Activated CD4-positive, alpha-beta T cell treated with anti-CD3 and anti-CD28 coated beads, Interleukin-2, amount 10 ng/mL, durations not matched to agents 7 days and 5 days (primary cell): ENCODE measurements at places on chromosomes 6 and 20. TPM values are rescaled to one million over a fixed set of nuclear protein-coding genes. Genes with fewer than 3 reads are reported as not detected.

The REM1 gene
- not detected for total RNA-seq

The SLC12A5 gene
- 0.42 TPM for total RNA-seq

The ANKRD66 gene
- not detected for total RNA-seq

The SUMO4 gene
- total RNA-seq = 7.9 TPM

The CCM2L gene
- total RNA-seq = not detected

The GNAS-AS1 gene
- total RNA-seq = 0.96 TPM

The TAGAP gene
- total RNA-seq = 67.9 TPM

The B3GAT2 gene
- 0.05 TPM for total RNA-seq

The BPHL gene
- total RNA-seq = 8.1 TPM
